Left colon (tissue), 2 donors: ENCODE measurements at places on chromosomes 1 and 21. TPM values are rescaled to one million over a fixed set of nuclear protein-coding genes. Genes with fewer than 3 reads are reported as not detected.

The MR1 gene
- total RNA-seq = 5.3 TPM

DNA sequence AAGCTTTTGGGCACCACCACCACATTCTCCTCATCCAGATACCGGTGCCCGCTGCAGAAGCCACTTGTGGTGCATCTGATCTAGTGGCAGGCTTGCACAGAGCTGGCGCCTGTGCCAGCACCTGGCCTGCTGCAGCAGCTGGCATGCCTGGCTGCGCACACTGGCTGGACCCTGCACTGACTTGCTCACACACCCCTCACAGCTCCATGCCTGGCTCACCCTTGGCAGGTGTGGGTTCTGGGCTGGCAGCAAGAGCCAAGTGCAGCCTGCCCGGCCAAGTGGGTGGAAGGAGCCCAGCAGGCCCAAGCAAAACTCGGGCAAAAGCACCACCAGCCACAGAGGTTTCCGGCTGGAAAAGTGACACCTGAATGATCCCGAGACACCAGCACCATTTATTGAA is 315.7 kb upstream of the RRP15 start:
- DNase-seq = no peak

DNA sequence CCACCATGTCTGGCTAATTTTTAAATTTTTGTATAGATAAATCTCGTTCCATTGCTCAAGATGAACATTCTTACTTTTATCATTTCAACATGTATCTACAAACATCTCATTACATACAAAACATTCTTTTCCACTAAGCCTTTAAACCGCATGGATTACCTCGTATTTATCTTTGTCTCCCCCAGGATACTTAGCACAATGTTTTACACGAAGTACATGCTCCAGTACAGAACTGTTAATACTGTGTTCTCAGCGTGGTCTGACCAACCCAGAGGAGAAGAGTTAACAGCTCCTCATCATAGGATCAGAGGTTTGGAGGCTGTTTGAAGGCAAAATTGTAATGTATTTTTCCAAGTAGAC is 7.4 kb downstream of the PIK3C2B start:
- DNase-seq = no peak

GRCh38 chr1:165524639-165525285 is 19.0 kb upstream of the LRRC52 start:
- no peak for DNase-seq
